ENCODE measurements at places on chromosomes 3 and 15.

GRCh38 chr3:58713715-58714401 is 47.3 kb upstream of the FAM3D start:
- DNase-seq, result no peak

GRCh38 chr3:13025090-13025489 is 48.1 kb downstream of the IQSEC1 start:
- no peak for DNase-seq

DNA sequence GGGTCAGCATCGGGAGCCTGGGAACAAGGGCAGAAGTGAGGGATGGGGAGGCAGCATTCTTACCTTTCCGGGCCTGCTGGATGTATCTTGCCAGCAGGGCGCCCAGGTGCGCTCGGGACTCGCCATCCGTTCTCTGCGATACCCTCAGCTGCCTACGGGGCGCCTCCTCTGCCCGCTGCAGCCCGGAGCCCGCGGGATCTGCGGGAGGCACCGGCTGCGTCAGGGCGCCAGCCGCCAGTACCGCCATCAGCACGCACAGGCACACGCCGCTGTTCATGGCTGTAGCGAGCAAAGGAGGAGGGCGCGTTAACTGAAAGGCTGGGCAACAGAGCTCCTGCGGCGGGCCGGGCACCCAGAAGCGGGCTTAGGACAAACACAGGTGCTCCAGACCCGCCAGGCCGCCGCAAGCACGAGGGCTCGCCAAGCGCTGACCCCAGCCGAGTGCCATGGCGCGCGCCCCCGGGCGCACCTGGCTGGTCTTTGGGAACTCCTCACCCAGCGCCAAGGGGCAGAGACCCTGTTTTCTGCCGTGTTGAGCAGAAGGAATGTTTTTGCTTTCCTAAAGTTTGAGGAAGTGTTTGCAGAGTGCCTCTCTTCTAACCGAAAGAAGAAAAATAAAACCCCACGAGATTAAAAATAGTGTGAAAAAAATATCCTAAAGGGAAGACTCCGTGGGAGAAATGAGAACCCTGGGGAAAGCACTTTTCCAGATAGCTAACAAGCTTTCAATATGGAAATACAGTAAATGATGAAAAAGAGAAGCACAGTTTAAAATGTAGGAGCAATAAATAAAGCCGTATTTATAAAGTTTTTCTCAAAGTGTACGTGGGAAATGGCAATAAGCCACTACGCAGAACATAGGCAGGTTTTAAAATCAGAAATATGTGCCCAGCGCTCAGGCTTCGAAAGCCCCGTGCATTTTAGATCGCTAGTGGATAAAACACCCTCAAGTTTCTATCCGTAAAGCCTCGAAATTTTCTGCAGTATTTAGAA is 2.3 kb downstream of the CCK start:
- DNase-seq, result no peak

DNA sequence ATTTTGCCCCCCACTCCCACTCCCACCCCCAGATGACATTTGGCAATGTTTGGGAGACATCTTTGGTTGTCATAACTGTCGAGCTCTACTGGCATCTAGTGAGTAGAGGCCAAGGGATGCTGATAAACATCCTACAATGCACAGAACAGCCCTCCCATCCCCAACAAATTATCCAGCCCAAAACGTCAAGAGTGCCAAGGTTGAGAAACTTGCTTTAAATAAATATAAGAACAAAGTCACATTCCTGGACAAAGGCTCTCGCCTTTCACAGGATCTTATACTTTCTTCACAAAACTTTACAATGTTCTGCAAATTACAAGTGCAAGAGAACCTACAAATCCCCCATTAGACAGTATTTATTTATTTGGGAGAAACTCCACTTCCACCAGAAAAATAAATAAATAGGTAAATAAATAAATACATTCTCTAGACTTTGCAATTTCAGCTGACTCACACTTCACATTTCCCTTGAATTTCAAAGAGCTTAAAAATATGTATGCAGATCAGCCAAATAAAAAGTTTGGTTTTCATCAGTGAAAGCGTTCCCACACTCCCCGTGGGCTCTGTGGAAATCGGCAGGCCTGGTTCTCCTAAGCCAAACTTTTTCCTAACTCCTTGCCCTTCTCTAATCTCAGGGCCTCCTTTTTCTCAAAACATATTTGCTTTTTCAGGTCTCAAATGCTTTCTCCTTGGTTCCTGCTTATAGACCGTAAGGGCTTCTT is 12.7 kb upstream of the CPA3 start:
- no peak for DNase-seq

DNA sequence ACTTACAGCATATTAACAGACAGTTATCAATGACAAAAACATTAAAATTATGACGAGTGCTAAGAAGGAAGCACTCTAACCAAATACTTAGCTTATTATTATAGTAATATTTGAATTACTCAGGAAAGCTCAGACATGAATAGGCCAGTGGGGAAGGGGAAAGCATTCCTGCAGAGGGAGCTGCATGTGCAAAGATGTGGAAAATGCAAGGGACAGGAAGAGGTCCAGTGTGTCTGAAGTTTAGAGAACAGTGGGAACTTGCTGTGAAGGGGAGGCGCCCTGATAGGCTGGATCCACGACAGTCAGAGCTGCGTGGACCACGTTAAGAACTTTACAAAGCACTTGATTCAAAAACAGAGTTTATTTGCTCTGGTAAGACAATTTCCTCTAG is 1.2 kb upstream of the SPICE1 start:
- DNase-seq, result no peak

GRCh38 chr15:79943820-79944219 is 27.2 kb downstream of the BCL2A1 start:
- DNase-seq, result no peak

- DNase-seq, result no peak
Observed at GRCh38 chr3:94405258-94406035, 342.6 kb downstream of the NSUN3 start.

DNA sequence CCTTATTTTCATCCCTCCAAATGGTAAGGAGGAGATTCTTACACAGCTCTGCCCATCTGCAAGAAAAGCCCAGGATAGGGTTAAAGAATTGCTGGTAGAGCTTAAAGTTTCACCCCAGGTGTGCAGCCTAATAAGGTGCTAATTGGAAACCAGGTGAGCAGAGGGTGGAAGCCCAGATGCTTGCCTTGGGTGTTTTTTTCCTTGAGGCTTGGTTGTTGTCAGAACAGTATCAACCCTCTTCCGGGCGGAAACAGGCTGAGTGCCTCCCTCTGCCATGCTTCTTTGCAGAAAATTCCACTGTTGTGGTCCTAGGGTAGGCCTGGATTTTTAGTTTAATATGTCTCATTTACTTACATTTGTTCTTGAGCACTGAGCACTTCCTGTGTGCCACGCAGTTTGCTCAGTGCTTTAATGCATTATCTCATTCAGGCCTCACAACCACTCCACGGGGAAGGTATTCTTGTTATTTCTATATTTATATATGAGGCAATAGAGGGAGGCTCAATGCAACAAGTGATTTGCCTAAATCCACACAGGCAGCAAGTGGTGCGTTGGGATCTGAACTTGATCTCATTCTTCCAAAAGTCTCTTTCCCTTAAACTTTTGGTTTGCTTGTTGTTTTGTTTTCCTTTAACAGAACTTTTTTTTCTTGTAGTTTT is 115.0 kb upstream of the LRIG1 start:
- no peak for DNase-seq

DNA sequence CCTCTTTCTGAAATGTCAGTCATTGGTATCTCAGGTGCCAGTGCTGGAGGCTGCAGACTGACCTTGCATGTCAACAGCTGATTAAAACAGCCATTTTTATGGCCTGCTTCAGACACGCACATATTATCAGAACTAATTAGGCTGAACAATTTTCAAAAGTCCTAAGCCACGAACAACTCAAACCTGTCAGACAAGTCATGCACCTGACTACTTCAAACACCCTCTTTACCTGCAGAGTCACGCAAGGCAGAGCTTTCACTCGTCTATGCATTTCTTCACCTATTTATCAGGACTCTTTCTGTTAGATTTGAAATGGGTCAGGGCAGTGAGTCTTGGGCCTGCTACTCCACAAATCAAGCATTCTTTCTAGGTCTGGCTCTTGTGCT is 26.7 kb downstream of the CLK3 start:
- DNase-seq, result peak; percentile 26

DNA sequence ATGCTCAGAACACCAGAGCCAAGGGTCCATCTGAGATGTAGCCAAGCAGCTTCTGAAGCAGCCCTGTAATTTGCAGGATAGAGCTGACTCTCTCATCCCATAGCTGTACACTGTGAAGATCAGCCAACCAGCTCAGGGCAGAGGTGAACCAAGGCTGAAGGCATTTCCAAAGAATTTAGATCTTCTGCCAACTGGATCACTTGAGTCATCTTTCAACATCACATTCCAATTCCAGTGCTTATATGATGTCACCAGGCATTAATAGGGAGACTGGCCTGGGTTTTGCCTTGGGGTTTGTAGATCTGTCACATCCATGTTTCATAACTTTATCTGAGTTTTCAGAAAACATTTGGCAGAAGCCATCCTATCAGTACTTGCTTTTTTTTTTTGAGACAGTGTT is 98.2 kb downstream of the NR2F2 start:
- DNase-seq, result no peak

DNA sequence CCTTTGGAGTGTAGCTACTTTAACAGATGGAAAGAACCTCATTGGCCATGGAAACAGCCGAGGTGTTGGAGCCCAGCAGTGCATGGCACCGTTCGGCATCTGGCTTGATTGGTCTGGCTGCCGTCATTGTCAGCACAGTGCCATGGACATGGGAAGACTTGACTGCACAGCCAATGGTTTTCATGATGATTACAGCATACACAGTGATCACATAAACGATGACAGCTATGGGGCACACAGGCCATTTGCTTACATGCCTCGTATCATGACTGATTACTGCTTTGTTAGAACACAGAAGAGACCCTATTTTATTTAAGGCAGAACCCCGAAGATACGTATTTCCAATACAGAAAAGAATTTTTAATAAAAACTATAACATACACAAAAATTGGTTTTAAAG is 44.1 kb downstream of the PGPEP1L start:
- DNase-seq, result no peak

- DNase-seq, result no peak
Observed at GRCh38 chr15:66702787-66703539, 927 bp downstream of the SMAD6 start.

DNA sequence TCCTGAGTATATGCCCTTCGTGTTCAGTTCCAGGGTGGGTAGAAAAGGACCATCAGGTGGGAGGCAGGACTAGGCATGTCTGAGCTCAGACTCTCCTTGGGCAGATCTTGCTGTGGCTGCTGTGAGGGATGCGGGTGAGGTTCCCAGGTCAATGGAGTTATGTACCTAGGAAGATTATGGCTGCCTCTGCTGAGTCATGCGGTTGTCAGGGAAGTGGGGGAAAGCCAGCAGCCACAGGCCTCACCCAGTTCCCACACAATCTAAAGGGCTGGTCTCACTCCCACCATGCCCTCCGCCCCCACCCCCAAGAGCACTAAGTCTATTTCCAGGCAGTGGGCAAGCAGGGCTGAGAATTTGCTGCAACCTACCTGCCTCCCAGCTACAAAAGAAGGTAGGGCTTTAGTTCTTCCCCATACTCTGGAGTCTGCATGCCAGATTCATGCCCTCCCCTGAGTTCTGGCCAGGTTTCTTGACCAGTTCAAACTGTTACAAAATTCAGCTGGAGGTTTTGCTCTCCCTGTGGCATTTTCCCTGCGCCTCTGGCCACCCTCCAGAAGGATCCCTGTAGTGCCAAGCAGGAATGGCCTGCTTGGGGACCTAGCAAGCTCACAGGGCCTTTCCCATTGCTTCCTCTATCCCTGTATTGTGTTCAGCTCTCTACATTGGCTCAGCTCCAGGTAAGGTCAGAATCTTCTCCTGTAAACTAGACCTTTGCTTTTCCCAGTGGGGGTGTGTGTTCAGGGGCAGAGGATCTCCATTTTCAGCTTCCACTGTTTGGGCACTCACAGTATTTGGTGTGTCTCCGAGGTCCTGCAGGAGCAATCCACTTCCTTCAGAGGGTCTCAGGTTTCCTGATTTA is 12.7 kb upstream of the TMCO5A start:
- DNase-seq, result no peak
